ENCODE measurements at places on chromosomes 7 and 10.

DNA sequence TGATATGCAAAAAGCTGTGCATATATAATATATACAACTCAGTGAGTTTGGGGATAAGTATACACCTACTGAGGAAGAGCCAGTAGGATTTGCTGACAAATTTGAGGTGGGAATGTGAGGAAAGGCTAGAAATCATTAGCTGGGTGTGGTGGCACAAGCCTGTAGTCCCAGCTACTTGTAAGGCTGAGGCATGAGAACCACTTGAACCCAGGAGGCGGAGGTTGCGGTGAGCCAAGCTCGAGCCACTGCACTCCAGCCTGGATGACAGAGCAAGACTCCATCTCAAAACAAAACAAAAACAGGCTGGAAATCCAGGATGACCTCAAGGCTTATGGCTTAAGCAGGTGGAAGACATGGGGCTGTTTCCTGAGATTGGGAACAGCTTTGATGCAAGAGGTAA is 10.6 kb upstream of the PLEKHS1 start:
- DNase-seq = no peak

- no peak for DNase-seq
Measured at GRCh38 chr7:16982640-16983350, 101.0 kb upstream of the AGR3 start.

DNA sequence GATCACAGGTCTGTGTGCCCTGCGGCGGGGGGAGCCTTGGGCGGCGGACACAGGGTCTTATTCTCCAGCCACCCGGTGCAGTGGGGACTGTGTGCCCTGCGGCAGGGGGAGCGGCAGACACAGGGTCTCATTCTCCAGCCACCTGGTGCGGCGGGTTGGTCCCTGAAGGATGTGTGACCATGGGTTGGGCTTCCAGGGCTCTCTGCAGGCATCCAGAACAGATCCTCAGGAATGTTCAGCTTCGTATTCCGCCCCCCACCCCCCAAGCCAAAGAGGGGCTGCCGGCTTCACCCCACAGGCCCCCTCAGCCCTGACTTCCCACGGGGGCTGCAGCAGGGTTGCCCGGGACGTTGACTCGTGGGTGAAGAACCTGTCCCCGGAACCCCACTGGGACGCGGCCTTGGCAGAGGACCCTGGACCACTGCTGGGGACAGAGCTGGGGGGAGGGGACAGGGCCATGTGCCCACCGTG is 154.5 kb upstream of the PPP2R2D start:
- DNase-seq = no peak

GRCh38 chr10:130045091-130045652 is 65.5 kb downstream of the C10orf143 start:
- DNase-seq = no peak

- no peak for DNase-seq
Measured at GRCh38 chr7:21947056-21947455, 1.4 kb upstream of the CDCA7L start.

GRCh38 chr10:129711291-129711690 is 244.2 kb downstream of the MGMT start:
- DNase-seq = no peak

- no peak for DNase-seq
Measured at GRCh38 chr7:25792586-25792985, 359.4 kb upstream of the NFE2L3 start.

DNA sequence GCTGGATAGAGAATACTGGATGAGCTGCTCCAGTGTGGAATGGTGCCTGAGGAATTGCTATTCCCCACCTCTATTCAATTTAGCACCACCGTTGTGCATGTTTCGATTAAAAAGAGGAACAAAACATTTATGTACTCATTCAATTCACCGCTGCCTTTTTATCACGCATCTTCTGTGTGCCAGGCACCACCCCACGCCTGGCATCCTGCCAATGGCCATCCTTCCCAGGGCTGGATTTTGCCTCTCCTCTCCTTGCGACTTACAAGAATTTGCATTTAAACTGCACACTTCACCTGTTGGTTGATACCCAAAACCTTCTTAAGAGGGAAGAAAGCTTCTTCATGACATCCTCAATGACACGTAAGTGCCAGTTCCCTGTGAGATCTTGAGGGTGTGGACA is 110.2 kb upstream of the DPP6 start:
- no peak for DNase-seq

DNA sequence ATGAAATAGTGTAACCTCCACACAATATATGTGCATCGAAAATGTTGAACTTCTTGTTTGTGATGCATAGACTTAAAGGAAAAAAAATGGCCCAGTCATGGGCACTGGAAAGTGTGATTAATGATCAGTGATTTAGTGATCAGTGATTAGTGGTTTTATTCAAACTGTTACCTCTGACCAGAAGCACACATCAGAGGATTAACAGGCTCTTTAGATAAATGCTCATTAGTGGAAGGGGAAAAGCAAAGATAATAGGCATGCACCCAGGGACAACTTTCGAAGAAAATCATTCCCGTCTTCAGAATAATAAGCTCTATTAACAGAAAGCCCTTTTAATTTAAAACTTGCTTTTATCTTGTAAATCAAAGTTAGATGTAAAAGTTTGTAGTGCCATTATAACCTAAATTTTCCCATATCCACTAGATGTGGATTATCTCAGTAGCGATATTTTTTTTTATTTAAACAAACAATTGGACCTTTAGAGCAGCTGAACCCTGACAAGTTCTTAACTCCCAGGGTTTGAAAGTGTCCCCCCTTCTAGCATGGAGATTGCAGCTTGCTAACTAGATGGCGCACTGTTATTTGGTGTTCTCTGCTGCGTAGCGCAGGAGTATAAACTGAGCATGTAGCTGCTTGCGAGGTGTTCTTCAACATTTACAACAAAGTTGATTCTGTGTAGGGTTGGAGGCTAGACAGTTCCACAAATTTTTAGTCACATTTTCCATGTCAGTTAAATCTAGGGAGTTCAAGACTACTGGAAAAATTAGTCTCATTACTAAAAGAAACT is at the start of gene CREB5:
Gene CREB5 (plus strand): TSS at position 643 of the 787 bp plus-strand sequence. CDS start 397 bp downstream, outside the sequence.
- DNase-seq = no peak

GRCh38 chr7:27453702-27454405 is 208.8 kb downstream of the HIBADH start:
- DNase-seq = no peak

- DNase-seq = no peak
Measured at GRCh38 chr10:18094793-18095192, 45.4 kb upstream of the CACNB2 start.

DNA sequence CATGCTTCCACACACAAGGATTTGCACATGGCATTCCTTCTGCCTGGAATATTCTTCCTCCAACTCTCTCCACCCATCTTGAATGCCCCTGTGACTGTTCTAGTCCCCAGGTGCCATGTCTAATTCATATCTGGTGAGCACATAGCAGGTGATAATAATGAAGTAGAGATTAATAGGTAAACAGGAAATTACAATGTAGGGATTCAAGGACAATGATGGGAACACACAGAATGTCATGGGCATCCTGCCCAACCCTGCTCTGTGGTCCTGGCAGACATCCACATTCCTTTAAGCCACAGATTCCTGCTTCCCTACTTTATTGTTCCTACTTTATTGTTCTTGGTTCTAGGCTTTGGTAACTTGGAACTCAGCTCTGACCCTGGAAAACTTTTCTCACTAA is 115.8 kb downstream of the THSD7A start:
- no peak for DNase-seq

DNA sequence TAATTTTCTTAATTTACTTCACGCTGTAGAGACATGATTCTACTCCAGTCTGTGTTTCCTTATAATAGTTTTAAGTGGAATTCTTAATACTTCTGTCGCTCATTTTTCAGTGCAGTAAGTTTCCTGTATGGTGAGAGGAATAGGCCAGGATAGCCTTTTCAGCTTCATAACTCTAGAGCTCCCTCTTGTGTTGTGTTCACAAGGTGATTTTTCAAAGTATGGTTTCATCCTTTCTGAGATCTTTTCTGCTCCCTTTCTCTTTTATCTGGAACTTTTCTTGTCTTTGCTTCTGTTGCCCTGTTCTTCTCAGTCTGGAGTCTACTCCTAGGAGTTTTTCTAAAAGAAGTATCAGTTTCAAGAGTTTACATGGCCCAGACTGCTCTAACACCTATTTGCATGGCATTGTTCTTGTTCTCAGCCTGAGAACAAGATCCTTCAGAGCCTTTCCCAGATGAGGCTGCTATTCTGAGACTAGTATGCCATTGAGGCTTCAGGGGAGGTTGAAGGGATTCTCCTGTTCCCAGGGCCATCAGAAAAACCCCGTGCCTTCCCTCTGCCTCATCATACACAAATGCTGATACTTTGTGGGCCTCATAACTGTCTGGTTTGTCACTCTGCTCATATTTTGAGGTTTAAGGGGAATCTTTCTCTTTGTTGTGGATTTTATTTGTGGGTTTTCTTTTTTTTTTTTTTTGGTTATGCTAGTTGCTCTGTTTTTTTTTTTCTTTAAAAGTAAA is 21.8 kb downstream of the NET1 start:
- no peak for DNase-seq

DNA sequence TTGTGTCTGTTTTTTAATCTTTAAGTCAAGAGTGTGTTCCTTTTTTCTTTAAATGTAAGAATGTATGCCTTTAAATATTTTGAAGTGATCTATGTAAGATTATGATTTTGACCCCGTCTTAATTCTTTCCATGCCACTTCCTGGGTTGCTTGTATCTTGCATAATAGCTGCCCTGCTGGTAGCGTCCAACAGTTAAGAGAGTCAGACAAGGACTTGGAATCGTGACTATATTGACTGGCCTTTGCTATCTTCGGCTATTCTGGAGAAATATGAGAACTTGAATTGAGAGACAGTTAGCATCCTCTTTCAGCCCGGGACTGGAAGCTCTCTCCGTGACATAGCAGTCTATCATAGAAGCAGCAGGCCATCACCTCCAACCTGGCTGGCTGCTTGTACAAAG is 13.0 kb downstream of the NRP1 start:
- DNase-seq = no peak

- no peak for DNase-seq
Measured at GRCh38 chr7:84291756-84292155, 97.2 kb upstream of the SEMA3A start.

- no peak for DNase-seq
Measured at GRCh38 chr7:117219485-117219884, 103.4 kb downstream of the WNT2 start.

GRCh38 chr7:20777377-20778062 is 9.2 kb downstream of the SP8 start:
- DNase-seq = no peak

DNA sequence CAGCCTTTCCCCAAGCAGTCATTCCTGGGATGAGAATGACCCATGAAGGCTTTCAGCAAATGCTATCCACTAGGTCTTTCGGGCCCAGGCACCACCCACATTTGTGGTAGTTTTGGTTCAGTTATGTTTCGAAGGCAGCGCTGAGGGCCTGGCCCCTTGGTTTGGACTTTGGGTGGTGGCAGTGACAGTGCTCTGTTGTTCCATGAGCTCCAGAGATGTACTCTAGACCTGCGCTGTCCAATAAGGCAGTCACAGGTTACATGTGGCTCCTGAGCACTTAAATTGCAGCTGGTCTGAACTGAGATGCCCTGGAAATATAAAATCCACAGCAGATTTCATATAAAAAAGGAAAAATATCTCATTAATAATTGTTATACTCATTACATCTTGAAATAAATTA is 209.6 kb downstream of the CCSER2 start:
- DNase-seq = no peak

GRCh38 chr7:37095122-37095521 is 353.5 kb downstream of the ELMO1 start:
- no peak for DNase-seq

DNA sequence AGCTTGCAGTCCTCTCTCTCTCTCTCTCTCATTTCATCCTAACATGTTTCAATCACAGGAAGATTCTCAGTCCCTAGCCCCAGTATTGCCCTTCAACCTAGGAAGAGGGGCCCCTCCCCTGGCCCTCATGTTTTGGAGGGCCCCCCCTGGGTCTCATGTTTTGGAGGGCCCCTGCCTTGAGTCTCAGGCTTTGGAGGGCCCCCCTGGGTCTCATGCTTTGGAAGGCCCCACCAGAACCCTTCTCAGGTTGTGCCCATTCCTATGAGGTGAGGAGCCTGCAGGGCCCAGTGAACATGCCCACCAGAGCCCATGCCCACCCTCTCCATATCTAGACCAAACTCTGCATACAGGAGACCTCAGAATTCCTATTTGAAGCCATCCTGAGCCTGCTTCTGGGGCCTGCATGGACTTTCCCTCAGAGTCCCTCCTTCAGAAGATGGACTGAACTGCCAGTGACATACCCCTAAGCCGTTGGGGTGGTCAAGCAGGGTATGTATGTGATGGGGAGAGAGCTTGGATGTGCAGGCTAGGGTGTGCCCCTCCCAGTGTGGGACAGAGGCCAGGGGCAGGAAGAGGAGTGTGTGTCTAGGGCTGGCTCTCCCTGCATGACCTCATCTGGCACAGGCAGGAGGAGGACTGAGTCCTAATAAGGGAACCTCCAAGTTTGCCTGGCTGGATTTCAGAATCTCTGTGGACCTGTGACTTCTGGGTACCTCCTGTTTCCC is 8.1 kb upstream of the VDAC2 start:
- DNase-seq = no peak

GRCh38 chr7:140060788-140061606 is 1.8 kb downstream of the PARP12 start:
- DNase-seq = no peak

- DNase-seq = no peak
Measured at GRCh38 chr10:75525067-75525466, 93.6 kb downstream of the LRMDA start.

DNA sequence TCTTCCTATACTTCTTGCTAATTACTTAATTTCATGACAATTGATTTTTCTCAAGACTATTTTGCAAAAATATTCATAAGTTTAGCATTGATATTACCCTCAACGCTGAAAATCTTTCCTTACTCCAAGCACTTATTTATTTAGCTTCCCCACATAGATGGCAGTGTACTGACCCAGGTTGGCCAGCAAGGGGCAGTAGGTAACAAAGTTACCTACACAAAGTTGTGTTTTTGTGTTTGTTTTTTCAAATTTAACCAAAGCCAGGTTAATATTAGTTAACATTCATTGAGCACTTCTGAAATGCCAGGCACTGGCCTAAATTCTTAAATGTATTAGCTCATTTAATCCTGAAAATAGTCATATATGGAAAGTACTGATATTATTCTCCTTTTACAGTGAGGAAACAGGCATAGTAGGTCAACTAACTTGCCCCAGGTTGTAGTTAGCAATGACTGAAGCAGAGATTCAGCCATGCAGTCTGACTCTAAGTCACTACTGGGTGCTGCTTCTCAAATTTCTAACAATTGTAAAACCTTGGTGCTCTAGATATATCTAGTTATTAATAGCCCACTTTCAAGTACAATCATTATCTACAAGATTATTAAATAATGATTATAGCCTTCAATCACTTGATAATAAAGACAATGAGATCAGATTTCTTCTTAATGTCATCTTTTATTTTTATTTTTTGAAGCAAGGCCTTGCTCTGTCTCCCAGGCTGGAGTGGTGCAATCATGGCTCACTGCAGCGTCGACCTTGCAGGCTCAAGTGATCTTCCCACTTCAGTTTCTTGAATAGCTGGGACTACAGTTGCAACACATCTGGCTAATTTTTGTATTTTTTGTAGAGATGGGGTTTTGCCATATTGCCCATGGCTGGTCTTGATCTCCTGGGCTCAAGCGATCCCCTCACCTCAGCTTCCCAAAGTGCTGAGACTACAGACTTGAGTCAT is 5.8 kb upstream of the GGCT start:
- DNase-seq = no peak

- DNase-seq = no peak
Measured at GRCh38 chr10:93073539-93074146, at the start of gene CYP26A1. TSS of gene CYP26A1 (plus strand) at chr10:93073893. CDS start at chr10:93073935, 42 bp downstream.

- DNase-seq = no peak
Measured at GRCh38 chr7:129827467-129827990, 125.2 kb downstream of the UBE2H start.

Data from stimulated activated CD4-positive, alpha-beta T cell treated with anti-CD3 and anti-CD28 coated beads, Interleukin-1b, Interleukin-23, amount 100 ng/mL, for 1 hour (primary cell).